PC-9 (cell line): ENCODE measurements at places on chromosomes 6 and 20.

GRCh38 chr20:63394069-63394919, 33.1 kb upstream of the CHRNA4 start:
- no peak for DNase-seq

GRCh38 chr20:11799281-11799684, 118.4 kb upstream of the BTBD3 start:
- peak; percentile 48 for DNase-seq

GRCh38 chr6:30542404-30542725, 13.9 kb downstream of the GNL1 start:
- DNase-seq: no peak

DNA sequence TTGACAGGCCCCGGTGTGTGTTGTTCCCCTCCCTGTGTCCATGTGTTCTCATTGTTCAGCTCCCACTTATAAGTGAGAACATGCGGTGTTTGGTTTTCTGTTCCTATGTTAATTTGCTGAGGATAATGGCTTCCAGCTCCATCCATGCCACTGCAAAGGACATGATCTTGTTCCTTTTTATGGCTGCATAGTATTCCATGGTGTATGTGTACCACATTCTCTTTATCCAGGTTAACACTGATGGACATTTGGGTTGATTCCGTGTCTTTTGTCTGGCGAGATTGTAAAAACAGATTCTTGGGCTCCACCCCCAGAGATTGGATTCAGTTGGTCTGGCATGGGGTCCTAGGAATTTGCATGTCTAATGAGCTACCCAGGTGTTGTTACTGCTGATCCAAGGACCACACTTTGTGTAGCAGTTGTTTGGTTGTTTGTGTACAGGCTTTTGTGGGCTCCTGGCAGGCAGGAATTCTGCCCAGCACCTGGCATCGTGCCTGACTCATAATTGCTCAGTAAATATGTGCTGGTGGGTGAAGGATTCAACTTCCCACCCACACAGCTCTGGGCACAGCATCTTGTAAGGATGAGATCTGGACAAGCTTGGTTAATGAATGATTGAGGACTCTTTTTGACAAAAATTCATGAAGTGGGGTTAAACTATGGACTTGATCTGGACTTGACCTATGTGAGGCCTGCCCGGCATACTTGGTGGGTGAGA, 5.2 kb downstream of the TOX2 start:
- DNase-seq: no peak

- no peak for DNase-seq
Observed at GRCh38 chr6:137819740-137820139, 47.3 kb upstream of the TNFAIP3 start.

GRCh38 chr20:3744806-3745685, 12.6 kb downstream of the HSPA12B start:
- peak; percentile 70 for DNase-seq

DNA sequence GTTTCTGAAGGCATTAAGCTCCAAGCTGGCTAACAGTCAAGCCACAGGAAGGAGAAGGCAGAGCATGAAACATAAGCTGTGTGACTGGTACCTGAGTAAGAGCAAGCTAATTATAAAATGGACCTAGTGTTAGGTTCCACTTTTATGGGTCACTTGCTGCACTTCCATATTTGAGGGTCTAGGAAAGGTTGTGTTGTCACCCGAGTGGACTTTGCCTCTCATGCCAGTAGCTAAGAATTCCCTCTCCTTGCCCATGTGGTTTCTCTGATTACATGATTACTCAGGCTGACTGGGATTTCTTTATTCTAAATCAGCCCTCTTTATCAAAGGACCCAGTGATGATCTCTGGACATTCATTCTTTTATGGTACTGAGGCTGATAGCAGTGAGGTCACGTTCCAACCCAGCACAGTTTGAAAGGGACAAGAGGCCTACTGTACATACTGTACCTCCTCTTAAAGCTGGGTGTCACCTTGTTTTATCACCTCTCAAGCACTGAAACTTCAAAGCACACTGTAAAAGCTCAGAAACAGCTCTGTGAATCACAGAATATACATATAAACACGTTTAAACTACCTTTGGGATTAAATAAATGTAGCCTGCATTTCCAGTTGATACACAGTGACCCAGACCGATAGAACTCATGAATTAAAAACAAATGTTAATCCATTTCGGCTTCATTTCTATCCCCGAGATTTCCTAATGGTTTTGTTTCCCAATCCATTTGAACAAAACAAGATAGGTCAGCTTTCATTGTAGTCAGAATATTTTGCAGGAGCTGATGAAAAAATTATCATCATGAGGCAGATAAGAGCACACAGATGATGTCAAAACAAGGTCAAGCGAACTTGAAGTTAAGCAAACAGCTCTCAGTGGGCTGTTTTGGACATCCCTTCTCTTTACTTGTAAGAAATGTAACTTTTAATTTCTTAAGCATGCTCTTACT, 96.5 kb downstream of the ALDH8A1 start:
- no peak for DNase-seq

- DNase-seq: no peak
Observed at GRCh38 chr6:169019727-169020491, 233.7 kb downstream of the THBS2 start.

GRCh38 chr6:63355632-63356031, 35.8 kb upstream of the LGSN start:
- DNase-seq: no peak

DNA sequence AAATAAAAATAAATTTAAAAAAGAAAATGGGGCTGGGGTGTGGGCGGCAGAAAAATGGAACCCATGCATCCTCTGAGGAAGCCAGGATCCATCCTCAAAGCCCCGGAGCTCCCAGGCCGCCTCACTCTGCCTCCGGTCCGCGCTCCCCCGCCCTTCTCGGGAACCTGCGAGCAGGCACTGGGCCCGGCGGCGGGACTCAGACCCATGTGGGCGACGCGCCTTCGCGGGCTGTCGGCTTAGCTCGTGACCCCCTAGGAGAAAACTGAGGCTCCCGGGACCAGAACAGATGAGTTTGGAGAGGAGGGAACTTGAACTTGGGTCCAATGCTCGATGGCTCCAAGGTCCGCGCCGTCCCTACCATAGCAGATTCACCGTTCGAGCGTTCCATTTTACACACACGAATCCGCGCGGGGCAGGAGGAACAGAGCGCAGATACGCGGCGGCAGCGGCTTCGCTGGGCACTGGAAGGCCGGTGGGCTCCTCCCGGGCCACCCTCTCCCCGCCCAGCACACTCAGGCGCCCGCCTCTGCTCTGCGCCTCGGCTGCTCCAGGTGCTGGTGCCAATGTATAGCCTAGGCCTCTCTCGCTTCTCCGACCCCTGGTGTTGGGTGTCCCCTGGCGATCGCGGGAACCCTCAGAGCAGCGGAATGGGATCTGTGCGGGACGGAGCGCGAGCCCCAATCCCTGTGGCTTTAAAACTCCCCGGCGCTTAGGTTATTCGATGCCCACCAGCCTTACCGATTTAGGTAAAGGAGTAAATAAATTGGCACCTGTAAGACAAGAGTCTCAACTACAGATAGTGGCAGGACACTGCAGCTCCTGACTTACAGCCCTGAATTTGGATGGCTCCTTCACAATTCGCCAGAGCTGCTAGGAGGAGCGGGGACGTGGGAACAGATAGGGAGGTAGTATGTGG, 39.2 kb downstream of the DPPA5 start:
- no peak for DNase-seq
